ENCODE measurements at places on chromosomes 11 and 22. TPM values are rescaled to one million over a fixed set of nuclear protein-coding genes. Genes with fewer than 3 reads are reported as not detected.
A peak's percentile ranks its signal among the peaks of the same experiment; 100 is the strongest.

GRCh38 chr22:50503475-50504145, 3.9 kb downstream of the LMF2 start:
- DNase-seq = no peak

DNA sequence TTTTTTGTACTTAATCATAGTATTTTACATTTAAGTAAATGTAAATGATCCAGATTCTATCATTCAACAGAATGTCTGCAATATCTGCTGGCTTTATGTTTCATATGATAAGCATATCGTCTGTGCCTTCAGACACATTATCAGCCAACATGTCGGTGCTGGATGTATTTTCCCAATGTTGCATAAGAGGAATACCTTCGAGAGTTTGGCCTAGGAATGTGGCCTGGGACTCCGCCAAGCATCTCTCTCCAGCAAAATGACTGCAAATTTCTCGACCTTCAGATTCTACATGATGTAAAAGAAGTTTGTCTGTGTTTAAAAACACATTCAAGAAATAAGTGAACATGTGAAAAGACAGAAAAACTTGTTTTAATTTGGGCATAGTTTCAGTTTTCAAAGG, 6.9 kb downstream of the BDNF start:
- no peak for DNase-seq

GRCh38 chr22:26225207-26225606, 55.9 kb downstream of the SEZ6L start:
- no peak for DNase-seq

- no peak for DNase-seq
Measured at GRCh38 chr11:69287968-69288882, 5.7 kb upstream of the MYEOV start.

DNA sequence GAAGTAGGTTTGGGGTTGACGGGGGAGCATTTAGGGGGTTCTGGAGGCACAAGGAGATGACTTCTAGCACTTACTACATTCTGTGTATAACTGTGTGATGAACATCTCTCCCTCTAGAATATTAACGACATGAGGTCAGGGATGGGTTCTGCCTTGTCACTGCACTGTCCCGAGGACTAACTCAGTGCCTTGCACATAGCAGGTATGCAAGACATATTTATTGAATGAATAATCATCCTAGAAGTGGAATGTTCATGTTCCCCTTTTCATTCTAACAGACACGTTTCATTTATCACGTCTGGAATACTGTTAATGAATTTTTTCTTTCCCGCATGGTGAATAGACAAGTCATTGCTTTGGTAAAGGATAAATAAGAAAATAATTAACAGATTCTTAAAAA, 12.6 kb downstream of the SYT13 start:
- peak; percentile 77 for DNase-seq

DNA sequence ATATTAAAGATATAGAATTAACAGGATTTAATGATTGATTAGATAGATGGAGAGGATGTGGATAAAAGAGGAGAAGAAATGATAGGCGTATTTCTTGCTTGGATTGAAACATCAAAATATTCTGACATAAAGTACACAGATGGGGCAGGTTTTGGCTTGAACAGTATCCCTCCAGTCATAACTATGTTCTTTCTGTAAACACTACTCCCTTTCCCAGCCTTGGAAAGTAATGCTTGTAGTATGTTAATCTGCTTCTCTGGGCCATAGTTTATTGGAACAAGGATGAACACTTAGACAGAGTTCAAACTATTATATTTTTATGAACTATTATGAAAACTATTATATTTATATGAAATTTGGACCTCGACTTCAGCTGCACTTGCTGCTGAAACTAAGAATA, 419.2 kb downstream of the AASDHPPT start:
- no peak for DNase-seq

- DNase-seq = no peak
Measured at GRCh38 chr22:46043339-46043738, 66.4 kb upstream of the WNT7B start.

- no peak for DNase-seq
Measured at GRCh38 chr11:64644647-64645275, 53.7 kb downstream of the SLC22A12 start.

- DNase-seq = no peak
Measured at GRCh38 chr22:26650722-26651421, 6.5 kb upstream of the MIAT start.

- peak; percentile 99 for DNase-seq
Measured at GRCh38 chr22:44448271-44448830, 49.7 kb downstream of the RTL6 start.

- no peak for DNase-seq
Measured at GRCh38 chr22:36900880-36901279, 12.5 kb upstream of the CSF2RB start.

- DNase-seq = no peak
Measured at GRCh38 chr11:95138448-95138847, 48.8 kb downstream of the ENDOD1 start.

- no peak for DNase-seq
Measured at GRCh38 chr11:7569044-7569443, 55.2 kb downstream of the PPFIBP2 start.

DNA sequence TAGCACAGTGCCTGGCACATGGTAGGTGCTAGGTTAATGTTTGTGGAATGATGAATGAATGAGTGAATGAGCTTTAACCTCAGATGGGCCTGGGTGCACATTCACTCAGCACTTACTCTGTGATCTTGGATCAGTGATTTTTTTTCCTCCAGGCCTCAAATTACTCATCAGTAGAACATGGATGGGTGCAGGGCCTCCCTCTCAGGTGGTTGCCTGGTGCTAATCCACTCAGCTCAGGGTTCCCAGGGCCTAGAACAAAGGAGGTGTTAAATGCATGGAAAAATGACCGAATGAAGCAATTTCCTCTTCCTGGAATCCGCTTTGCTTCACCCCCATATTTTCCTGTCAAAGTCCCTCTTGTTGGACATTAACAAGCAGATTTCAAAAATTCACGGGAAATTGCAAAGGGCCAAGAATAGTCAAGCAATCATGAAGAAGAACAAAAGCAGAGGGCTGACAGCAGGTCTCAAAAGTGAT, 93.5 kb downstream of the MYEOV start:
- no peak for DNase-seq

- DNase-seq = no peak
Measured at GRCh38 chr11:67468056-67468455, 995 bp downstream of the TMEM134 start.

DNA sequence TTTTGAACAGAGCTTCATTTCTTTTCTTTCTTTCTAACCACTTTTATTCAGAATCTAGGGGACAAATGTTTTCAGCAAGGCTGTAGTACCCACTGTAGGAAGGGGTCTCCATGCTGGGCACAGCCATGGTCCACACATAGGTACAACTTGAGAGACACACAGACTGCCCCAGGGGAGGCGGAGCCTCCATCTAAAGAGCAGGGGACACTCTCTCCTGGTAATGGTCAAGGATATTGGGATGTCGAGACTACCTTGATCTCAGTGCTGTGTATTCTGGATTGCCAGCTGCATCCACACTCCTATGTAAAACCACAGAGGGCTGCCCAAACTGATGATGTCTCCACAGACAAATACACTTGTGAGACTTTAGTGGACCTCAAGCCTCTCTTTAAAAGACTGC, 2.9 kb upstream of the APOL3 start:
- no peak for DNase-seq

The C22orf23 gene
- 0.90 TPM for total RNA-seq

The OLFML1 gene
- not detected for total RNA-seq

The UCP2 gene
- total RNA-seq = 22.7 TPM

The TRIM48 gene
- total RNA-seq = not detected

The MS4A15 gene
- total RNA-seq = not detected

The INS gene
- not detected for total RNA-seq

The MIAT gene
- total RNA-seq = not detected

The KRTAP5-2 gene
- not detected for total RNA-seq

The KCNA4 gene
- not detected for total RNA-seq

The OR52N4 gene
- total RNA-seq = not detected
